Stomach (tissue), 19 donors: ENCODE measurements at places on chromosomes 13 and 19. TPM values are rescaled to one million over a fixed set of nuclear protein-coding genes. Genes with fewer than 3 reads are reported as not detected.

The GATAD2A gene
- 9.3 TPM for total RNA-seq

- H3K27me3 ChIP-seq: no peaks in the 10 kb centered on the region
- H3K27ac ChIP-seq: peak within 1 kb of the TSS; percentile 98
- H3K36me3 ChIP-seq: peaks cover 5% of the 10 kb centered on the region
- H3K4me1 ChIP-seq: peaks cover 56% of the 10 kb centered on the region
These were observed at the start of gene MZF1 for GRCh38 chr19:58572818-58573657. Gene MZF1, minus strand, starts transcription at chr19:58573335. Its CDS starts 1,946 bp downstream, at chr19:58571389.

GRCh38 chr13:113656003-113656588 is 1.9 kb downstream of the ATP4B start:
- H3K4me1 ChIP-seq: peaks cover 25% of the 10 kb centered on the region
- H3K4me3 ChIP-seq: peak overlapping the region; percentile 2
- H3K27ac ChIP-seq: peak overlapping the region; percentile 62
- H3K36me3 ChIP-seq: no peaks in the 10 kb centered on the region
- peak; percentile 26 for DNase-seq

The N4BP2L2 gene
- 232 TPM for total RNA-seq

The SHC2 gene
- 13.8 TPM for total RNA-seq

DNA sequence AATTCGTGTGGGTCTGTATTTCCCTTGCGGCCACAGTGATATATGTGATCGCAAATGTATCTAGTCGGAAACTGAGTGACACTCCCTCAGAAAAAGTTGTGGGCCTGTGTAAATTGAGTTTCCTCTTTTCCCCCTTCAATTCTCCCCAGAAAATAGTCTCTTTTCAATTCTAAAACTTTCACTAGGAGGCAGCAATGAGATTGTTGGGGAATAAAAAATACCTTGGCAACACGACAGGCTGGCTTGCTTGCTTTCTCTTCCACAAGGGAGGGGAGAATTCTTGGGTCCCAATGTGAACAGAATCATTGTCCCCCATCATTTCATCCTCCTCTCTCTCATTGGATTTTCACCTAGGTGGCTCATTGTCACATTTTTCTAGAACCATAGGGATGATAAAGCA is 3.7 kb upstream of the SOX21 start:
- H3K4me1 ChIP-seq: peaks cover 26% of the 10 kb centered on the region
- H3K4me3 ChIP-seq: no peak overlapping the region
- no peaks in the 10 kb centered on the region for H3K36me3 ChIP-seq
- no peak overlapping the region for H3K27ac ChIP-seq

The ZNF331 gene
- 30.0 TPM for total RNA-seq

DNA sequence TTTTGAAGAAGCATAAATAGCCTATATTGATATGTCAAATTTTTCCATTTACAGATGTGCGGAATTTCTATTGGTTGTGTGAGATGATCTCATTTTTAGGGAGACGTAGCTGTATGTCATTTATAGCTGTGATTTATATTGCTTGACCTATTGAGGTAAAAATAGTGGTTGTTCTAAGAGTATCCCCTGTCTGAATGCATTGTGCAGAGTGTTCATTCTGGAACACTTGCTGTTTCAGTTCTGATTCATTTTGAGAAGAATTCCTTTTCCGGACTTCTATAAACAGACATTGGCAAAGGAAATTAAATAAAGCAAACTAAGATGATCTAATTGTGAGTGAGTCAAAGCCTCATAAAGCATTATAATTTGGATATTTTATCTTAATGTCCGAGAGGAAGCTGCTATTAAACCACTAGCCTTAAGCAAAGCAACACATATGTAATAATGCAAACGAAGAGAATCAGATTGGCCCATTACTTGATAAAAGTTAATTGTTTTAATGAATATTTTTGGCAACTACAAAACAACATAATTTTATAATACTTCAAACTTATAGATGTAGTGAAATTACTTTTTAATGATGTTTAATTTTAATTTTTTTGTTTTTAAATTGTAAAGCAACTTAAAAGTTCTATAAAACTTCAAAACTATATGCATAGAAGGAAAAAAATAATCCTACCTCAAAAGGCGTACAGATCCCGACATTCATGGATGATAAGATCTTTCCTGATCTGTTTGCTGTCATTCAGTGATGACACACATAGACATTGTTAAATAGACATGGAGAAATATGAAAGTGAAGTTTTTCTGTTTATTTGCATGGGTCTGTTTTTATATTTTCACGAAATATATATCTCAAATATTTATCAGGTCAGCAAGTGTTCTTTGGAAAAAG is 942.6 kb upstream of the SLC10A2 start:
- no peak overlapping the region for H3K27ac ChIP-seq
- H3K27me3 ChIP-seq: no peaks in the 10 kb centered on the region
- no peak overlapping the region for H3K4me3 ChIP-seq
- DNase-seq: peak; percentile 26
- no peaks in the 10 kb centered on the region for H3K36me3 ChIP-seq

GRCh38 chr13:21047591-21048282 is 13.6 kb downstream of the LATS2 start:
- no peak overlapping the region for H3K4me3 ChIP-seq
- no peak overlapping the region for H3K27ac ChIP-seq
- no peaks in the 10 kb centered on the region for H3K4me1 ChIP-seq

DNA sequence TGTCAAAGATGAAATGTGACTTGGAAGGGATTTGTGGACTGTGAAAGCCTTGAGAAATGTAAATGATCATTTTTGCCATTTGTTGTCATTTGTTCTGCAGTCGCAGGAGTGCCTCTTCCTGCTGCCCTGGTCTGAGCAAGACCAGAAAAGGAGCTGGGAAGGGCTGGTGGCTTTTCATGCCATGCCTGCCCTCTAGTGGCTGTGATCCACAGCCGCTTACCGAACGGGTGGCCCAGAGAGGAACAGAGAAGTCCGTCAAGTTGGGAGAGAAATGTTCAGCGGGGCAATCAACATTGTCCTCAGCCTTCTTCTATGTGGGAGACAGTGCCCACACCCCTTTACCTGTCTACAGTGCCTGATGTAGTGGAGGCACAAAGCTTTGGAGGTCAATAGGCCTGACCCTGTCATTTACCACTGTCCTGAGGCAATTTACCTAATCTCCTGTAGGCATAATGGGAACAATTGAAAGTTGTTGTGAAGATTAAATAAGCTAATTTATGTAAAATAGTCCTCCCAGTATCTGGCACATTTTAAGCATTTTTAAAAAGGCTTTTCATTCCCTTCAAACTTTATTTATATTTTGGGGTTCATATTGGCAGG is 224.5 kb downstream of the B3GLCT start:
- no peaks in the 10 kb centered on the region for H3K36me3 ChIP-seq
- DNase-seq: peak; percentile 78
- H3K4me1 ChIP-seq: no peaks in the 10 kb centered on the region

- H3K27ac ChIP-seq: no peak overlapping the region
- H3K27me3 ChIP-seq: peaks cover 9% of the 10 kb centered on the region
- H3K4me1 ChIP-seq: peaks cover 54% of the 10 kb centered on the region
- DNase-seq: peak; percentile 20
These were observed 3.0 kb downstream of the IRS2 start for GRCh38 chr13:109783447-109783814.

DNA sequence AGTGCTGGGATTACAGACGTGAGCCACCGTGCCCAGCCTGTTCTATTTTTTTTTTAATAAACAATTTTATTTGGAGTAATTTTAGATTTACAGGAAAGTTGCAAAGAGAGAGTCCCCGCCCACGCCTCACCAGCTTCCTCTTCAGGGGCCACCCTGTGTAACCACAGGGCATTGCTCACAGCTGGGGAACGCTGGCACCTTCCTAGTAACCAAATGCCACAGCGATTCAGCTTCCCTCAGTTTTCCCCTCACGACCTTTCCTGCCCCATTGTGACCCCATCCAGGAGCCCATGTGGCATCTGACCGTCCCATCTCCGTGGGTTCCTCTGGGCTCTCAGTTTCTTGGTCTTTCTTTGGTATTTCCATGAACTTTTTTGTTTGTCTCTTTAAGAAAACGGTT is 83.9 kb downstream of the GNG7 start:
- H3K4me1 ChIP-seq: peaks cover 58% of the 10 kb centered on the region
- H3K27me3 ChIP-seq: no peaks in the 10 kb centered on the region
- H3K36me3 ChIP-seq: no peaks in the 10 kb centered on the region
- no peak overlapping the region for H3K4me3 ChIP-seq
- peak; percentile 59 for DNase-seq
- H3K27ac ChIP-seq: peak overlapping the region; percentile 22

The RPL36 gene
- total RNA-seq: 772 TPM

The ASF1B gene
- total RNA-seq: 120 TPM

The ZNF560 gene
- total RNA-seq: not detected

GRCh38 chr13:30318026-30318425 is 10.7 kb upstream of the KATNAL1 start:
- H3K27me3 ChIP-seq: no peaks in the 10 kb centered on the region
- H3K4me3 ChIP-seq: no peak overlapping the region
- no peak for DNase-seq
- no peak overlapping the region for H3K27ac ChIP-seq
- peaks cover 3% of the 10 kb centered on the region for H3K4me1 ChIP-seq

GRCh38 chr13:19838865-19839275 is 24.6 kb downstream of the ZMYM5 start:
- H3K4me1 ChIP-seq: no peaks in the 10 kb centered on the region
- H3K36me3 ChIP-seq: peaks cover 29% of the 10 kb centered on the region
- H3K27me3 ChIP-seq: no peaks in the 10 kb centered on the region

The CCDC8 gene
- not detected for total RNA-seq

The VAV1 gene
- 130 TPM for total RNA-seq

DNA sequence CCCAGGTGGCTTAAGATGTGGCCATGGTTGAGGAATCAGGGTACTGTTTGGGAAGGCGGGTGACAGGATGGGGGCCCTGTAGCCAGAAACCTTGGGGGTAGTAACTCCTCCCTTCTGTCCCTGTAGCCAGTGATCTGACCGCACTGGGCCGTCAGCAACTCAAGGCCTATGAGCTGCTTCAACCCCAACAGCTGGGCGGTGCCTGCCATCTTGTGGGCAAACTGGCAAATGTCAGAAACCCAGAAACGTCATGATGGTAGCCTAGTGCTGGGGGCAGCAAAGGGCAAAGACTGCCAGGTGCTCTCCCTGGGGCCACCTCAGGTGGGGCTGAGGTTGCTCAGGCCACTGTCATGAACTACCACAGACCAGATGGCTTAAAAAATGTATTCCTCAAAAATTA is 3.5 kb downstream of the COPE start:
- peaks cover 32% of the 10 kb centered on the region for H3K36me3 ChIP-seq
- no peak overlapping the region for H3K4me3 ChIP-seq
- peak; percentile 36 for DNase-seq
- peaks cover 42% of the 10 kb centered on the region for H3K4me1 ChIP-seq

The ERFL gene
- not detected for total RNA-seq

The VSTM1 gene
- not detected for total RNA-seq
